ENCODE measurements at places on chromosomes 16 and 17.

- DNase-seq, result no peak
Measured at GRCh38 chr17:72124438-72124775, 3.6 kb downstream of the SOX9 start.

DNA sequence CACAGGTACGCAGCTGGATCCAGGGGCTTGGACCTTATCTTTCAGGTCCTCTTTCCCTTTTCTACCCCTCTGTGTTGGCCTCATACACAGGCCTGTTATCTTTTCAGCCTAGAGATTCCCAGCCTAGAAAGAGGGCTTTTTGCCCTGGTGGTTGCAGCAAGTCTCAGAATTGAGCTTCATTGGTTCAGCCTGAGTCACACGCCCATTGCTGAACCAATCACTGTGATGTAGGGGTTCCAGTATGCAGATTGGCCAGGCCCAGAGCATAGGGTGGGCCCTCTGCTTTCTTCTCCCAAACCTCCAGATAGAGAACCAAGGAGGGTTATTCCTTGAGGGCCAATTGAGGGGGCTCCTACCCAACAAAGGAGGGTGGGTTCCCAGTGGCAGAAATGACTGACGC, 32.8 kb downstream of the GPT2 start:
- no peak for DNase-seq

DNA sequence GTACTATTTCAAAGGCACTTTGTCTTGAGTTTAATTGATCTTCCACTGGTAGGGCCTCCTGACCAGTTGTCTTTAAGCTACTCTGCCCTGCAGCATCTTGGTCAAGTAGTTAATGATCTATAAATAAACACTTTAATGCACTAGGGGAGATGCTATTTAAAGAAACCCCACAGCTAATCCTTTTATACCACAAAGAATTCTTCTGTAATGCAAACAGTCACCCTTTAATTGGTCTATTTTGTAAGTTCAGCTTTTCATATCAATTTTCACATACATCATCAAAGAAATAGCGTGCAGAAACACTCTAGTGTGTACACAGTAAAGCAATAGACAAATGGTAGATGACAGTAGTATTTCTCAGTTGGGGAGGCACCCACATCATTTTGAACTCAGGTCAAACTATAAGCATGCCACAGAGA, 70.3 kb downstream of the PMP22 start:
- DNase-seq, result no peak

- DNase-seq, result no peak
Measured at GRCh38 chr16:22673421-22673831, 140.5 kb upstream of the HS3ST2 start.

DNA sequence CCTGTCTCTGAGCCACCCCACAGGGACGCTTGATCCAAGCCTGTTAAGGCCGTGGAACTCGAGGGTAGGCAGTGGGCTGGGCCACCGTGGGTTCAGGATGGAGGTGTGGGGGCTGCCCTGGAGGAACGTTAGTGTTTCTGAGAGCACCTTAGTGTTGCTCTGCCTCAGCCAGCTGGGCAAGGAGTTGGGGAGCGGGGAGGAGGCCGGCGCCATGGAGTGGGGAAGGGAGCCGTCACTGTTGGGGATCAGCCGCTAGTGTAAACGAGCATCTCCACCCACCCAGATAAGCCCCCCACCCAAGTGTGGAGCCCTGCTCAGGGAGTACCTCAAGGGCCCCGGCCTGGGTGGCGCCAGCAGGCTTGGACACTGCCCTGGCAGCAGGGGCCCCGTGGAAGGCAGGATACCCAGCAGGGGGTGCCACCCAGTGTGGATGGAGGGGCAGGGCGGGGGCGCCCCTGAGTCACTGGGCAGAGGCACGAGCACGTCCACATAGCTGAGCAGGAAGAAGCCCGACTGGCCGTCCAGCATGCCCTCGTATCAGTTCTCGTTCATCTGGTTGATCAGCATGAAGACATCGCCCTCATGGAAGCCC, 98.6 kb downstream of the KPNA2 start:
- DNase-seq, result no peak

GRCh38 chr16:88540346-88540977, 29.7 kb upstream of the ZC3H18 start:
- DNase-seq, result no peak

DNA sequence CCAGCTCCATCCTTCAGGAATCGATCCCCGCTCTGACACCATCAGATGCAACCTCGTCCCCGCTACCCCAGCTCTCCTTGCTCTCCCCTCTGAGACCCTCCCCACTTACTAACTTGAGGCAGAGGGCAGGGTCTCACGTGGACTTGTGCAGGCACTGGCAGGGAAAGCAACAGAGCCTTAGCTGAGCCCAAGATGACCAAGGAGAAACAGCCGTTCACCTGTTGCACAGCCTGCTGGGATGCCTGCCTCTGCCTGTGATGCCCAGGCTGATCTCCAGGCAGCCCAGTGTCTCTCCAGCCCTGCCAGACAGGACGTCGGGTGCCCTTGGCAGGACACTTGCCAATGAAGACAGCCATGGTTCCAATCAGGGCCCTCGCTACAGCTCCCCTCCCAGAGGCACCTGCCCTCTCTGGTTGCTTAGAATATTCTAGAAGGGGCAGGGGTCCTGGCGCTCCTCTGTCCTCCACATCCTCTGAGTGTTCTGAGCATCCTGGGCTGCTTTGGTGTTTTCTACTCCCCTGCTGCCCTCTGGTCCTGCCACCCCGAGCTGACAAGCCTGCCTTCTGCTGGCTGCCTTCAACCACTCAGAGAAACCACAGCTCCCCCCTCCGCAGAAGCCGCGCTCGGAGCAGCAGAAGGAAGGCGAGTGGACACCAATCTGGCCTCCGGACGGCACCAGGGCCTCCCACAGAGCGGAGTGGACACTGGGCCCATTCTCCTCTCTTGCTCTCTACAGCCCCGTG, 6.7 kb downstream of the CEP295NL start:
- no peak for DNase-seq

DNA sequence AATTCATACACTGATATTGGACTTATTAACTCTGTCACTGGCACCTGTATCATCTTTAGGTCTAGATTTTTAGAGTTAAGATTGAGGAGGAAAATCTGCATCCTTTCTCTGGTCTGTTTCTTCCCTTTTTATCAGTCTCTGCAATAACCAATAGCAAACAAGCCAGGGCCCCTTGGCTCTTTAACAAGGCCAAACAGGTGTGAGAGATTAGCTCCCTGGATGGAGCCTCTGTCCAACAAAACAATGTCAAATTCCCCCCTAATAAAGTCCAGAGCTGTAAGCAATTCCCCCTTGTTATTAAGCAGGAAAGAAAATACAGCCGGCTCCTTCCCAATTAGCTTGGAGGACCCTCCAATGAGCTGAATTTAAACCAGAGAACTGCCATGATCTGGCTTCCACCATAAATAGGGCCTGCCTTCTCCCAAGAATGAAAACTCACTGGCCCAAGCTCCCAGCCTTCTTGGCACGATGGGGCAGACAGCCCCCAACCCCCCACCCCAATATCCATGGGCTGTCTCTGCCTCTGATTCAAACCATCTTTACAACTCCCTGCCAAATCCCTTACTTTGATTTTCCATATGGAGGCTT, 56.1 kb upstream of the SOX9 start:
- no peak for DNase-seq

DNA sequence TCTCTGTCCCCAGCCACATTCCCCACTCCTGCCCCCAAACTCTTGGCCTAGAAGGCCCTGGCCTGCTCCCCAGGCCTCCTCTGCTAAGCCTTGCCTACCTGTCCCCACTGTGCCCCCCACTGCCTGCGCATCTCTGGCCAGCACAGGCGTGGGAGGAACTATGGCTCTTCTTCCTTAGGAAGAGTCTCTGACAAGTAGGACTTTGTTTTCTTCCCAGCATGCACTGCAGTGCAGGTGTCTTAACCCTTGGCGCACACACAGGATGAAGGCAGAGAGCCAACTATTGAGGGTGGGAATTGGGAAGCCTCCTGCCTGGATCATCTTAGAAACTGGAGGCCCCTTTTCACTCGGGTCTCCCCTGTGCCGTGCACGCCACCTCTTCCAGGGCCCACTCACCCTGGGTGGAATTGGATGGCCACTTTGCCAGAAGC, 3.6 kb downstream of the AMDHD2 start:
- no peak for DNase-seq

DNA sequence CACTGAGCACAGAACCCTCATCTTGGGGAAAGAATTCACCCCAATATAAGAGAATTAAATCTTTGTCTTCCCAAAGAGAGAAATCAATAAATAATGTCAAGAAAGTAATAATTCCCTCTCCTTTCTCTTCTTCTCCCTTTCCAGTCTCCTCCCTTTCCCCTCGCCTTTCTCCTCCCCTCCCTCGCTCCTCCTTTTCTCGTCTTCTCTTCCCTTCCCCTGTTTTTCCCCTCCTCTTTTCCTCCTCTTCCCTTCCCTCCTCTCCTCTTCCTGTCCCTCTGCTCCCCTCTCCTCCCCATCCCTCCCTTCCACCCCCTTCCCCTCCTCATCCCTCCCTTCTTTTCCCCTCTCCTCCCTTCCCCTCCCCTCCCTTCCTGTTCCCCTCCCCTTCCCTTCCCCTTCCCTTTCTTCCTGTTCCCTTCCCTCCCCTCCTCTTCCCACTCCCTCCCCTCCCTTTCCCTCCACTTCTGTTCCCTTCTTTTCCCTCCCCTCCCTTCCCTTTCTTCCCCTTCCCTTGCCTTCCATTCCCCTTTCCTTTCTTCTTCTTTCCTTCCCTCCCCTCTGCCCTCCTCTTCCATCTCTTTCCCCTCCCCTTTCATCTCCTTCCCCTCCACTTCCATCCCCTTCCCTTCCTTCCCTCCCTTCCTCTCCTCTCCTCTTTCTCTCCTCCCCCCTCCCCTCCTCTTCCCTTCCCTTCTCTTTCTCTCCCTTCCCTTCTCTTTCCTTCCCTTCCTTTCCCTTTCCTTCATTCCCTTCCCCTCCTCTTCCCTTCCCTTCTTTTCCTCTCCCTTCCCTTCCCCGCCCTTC, 363.6 kb downstream of the SHISA9 start:
- DNase-seq, result no peak

- no peak for DNase-seq
Measured at GRCh38 chr16:4626396-4626795, 1.8 kb downstream of the MGRN1 start.

GRCh38 chr17:10305398-10305797, 67.4 kb downstream of the MYH13 start:
- DNase-seq, result no peak

- no peak for DNase-seq
Measured at GRCh38 chr16:85369060-85369459, 244.1 kb upstream of the GSE1 start.

DNA sequence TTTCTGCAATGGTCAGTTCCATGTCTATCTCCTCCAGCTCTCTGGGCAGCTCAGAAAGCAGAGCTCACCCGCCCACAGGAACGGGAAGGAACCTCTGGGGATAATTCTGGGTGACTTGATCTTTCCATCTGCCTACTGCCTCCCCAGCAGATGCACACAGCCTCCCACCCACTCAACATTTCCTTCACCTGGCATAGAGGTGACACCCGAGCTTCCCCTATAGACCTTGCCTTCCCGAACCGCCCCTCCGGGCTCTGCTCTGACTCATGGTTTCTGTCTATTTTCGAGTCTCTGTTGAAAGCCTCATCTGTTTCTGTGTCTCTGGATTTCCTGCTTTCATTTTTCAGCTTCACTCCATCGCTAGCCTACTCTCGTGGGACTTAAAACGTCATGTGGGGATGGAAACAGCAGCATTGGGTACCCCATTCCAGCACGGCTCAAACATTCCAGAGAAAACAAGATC, 11.4 kb downstream of the GGA3 start:
- DNase-seq, result peak; percentile 66

- DNase-seq, result no peak
Measured at GRCh38 chr17:73546114-73546513, 98.1 kb downstream of the SDK2 start.

DNA sequence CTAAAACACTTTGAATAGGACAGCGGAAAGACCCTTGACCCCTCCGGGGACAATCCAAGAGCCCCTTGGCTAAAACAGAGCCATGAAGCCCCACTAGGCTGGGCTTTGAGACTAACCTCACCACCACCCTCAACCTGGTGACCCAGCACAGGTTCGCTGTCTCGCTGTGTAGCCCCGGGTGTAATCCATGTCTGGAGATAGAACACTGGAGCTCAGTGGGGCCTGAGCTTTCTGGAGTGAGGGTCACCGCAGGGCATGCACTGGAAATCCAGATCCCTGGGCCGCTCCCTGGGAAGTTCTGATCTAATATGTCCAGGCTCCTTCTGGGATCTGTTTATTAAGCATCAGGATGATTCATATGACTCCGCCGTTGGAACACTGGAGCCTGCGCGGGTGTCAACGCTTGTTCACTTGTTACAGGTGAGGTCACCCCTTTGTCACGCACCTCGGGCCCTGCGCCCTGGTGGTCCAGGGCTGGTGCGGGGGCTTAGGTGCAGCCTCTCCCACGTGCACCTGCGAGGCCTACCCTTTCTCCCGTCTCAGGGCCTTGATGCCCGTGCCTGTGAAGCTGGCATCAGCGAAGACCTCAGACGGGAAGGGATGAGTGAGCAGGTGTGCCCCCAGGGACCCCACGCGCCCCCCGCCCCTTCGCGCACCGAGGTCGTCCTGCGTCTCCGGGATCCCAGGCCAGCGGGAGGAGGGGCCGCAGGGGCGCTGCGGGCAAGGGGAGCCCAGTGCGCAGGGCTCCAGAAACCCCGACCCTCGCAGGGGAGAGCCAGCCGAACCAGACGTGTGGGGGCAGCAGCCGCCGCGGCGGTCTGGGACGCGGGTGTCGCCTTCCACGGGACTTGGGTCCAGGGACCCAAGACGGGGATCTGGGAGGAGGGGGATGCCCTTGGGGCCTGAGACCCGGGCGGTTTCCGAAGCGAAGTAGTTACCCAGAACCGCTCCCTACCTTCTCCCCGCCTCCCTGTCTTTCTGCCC, 224.1 kb upstream of the FOXF1 start:
- DNase-seq, result no peak

GRCh38 chr17:81251709-81252301, 12.7 kb downstream of the NDUFAF8 start:
- DNase-seq, result no peak

- DNase-seq, result no peak
Measured at GRCh38 chr17:64281962-64282752, 19.1 kb upstream of the TEX2 start.

DNA sequence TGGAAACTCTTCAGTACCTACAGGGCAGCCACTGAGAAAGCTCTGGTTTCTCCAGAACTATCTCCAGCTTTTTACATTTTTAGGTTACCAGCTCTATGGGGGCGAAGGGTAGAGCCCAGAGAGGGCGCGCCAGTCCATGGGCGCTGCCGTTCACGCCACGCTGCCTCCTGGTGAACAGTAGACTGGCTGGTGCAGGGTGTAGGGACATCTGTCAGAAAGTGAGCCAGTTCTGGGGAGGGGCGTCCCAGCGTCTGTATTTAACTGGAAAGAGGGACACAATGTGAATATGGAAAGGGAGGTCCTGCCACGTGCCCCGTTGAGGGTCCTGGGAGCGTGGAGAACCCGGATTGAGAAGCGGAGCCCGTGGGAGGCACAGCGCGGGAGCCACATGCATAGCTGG, 16.4 kb upstream of the CLEC18A start:
- DNase-seq, result no peak

- no peak for DNase-seq
Measured at GRCh38 chr16:90009172-90009899, 9.9 kb downstream of the DBNDD1 start.

GRCh38 chr17:78485290-78486168, 91.7 kb downstream of the DNAH17 start:
- no peak for DNase-seq

- no peak for DNase-seq
Measured at GRCh38 chr16:77863250-77863649, 74.9 kb downstream of the VAT1L start.
